ENCODE measurements at places on chromosomes 5 and 9.

- DNase-seq: no peak
These were observed 738 bp downstream of the FSTL4 start for GRCh38 chr5:133611357-133612248.

DNA sequence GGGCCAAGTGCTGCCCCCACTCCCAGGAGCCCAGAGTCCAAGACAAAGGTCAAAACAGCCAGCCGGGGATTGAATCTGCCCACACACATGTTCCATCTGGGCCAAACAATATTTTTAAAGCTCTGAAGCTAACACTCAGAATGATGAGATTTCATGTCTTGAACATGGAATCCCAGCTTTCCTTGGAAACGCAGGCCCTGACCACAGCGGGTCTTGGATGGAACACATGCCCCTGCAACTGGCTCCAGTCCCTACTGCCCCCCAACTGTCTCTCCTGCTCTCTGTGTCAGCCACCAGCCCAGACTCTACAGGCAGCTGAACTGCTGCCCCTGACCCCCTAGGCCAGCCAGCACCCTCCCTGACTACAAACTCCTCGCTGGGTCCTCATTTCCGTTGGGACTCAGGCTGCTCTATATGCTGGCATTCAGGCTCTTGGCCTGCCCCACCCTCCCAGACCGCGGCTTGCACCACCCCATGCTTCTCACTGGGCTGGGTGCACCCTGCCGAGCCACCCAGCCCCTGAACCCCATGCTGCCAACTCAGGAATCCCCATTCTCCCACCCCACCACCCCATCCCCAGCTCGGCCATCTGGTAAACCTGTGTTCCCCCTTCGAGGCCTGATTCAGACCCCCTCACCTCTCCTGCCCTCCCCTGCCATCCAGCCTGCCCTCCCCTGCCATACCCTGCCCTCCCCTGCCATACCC, 71.7 kb downstream of the ADAMTS2 start:
- no peak for DNase-seq

DNA sequence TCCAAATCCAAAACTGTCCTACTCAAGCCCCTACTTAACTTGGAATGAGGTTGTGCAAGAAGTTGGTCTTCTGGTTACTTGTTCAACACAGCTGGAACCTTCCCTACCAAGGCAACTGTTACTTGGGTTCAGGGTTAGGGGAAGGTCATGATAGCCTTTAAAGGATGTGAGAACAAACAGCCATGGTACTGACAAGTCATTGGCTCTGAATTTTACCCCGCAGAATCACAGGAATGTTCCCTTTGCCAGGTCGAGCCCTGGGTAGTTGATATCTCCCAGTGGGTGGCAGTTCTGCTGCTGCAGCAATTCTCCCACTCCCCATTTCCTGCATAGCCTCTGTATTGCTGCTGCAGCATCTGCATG, 396.1 kb upstream of the MPDZ start:
- no peak for DNase-seq

DNA sequence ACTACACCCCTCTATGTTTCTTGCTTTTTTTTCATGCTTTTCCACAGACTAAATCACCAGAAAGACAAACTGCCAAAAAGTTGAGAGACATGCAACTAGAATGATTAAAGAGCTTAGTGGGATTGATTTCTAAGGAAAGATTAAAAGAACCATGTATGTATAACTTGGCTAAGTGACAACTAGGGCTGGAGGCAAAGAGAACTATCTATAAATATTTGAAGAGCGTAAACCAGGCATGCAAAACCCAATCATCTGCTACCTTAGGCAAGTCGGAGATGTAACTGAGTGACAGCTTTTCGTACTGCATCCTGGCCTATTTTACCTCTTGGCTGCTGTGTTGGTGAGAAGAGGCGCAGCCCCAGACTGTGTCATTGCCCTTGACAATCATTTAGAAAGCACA, 121.0 kb upstream of the TLX3 start:
- DNase-seq: no peak

GRCh38 chr9:1938135-1938534, 77.0 kb upstream of the SMARCA2 start:
- DNase-seq: no peak

DNA sequence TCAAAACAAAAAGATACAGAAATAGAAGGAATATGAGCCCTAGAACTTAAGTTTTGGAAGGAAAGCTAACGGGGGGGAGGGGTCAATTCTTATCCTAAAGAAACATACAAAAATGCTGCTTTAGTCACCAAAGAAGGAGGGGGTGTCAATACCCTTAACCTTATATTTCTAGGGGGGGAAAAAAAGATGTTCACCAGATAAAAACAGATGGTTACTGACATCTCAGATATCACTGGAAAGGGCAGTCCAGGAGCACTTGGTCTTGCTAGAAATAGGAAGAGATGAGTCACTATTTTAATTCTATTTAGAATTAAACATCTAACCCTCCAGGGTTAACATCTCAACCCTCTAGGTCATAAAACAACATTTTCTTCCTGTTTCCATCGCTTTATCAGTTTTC, 1.7 kb downstream of the DIAPH1 start:
- no peak for DNase-seq

- no peak for DNase-seq
These were observed 70.3 kb downstream of the PHF2 start for GRCh38 chr9:93646640-93647178.

DNA sequence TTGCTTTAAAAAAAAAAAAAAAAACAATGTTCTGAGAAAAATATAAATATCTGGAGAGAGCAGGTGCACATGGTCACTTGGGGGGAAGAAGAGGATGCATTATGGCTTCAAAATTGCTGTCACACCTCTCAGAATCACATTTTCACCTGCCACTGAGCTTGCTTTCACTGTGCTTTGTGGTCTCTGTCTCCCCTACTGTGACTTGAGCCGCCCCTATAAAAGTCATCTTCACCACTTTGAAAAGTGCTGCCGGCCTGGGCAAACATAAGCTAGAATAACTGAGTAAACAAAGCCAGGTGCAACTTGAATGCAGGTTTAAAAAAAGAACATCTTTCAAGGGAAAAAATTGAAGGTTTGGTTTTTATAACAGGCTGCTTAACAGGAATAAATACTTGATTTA, 368.1 kb upstream of the GRIA1 start:
- no peak for DNase-seq

DNA sequence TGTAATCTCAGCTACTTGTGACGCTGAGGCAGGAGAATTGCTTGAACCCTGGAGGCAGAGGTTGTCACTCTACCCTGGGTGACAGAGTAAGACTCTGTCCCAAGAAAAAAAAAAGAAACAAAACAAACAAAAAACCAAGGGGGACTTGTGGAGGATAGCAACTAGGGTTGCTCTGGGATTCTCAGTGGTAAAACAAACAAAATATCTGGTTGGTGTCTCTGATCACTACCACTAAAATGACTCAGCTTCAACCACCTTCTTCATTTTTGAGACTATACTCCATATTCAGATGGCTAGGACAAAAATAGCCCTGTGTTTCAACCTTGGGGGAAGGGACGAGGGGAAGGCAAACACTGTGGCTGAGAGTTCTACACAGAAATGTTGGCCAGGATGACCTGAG, 110.3 kb downstream of the ARRDC3 start:
- DNase-seq: no peak

DNA sequence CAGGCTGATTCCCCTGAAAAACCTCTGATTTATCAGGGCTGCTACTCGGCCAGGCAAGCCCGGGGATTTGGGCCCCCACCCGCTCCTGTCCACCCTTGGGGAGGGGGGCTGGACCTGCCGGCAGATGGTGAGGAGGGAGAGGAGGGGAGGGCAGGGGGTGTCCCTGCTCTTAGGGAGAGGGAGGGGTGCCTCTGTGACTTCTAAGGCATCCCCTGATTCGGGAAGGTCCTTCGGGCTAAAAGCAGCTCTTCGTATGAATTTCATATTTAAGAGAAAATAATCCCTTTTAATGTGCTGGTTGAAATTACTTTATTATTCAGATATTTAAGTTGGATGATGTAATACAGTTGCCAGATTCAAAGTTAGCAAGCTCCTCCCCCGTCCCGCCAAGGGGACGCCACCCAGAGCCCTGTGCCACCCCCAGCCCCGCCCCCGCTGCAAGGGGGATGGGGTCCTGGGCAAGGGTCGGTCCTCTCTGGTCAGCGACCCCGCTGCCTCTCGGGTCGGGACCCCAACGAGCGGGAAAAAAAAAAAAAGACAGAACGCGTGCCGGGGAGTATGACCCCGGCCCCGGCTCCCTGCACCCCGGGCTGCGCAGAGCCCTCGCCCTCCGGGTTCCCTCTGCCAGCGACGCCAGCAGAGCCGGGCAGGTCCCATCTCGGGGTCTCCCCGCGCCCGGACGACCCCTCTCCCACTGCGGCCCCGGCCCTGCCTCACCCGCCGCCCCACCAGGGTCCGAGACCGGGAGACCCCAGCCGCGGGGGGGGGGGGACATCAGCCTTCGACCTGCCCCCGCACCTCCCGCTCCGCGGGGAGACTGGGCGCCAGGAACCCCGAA, 12.4 kb downstream of the LHX3 start:
- DNase-seq: no peak

DNA sequence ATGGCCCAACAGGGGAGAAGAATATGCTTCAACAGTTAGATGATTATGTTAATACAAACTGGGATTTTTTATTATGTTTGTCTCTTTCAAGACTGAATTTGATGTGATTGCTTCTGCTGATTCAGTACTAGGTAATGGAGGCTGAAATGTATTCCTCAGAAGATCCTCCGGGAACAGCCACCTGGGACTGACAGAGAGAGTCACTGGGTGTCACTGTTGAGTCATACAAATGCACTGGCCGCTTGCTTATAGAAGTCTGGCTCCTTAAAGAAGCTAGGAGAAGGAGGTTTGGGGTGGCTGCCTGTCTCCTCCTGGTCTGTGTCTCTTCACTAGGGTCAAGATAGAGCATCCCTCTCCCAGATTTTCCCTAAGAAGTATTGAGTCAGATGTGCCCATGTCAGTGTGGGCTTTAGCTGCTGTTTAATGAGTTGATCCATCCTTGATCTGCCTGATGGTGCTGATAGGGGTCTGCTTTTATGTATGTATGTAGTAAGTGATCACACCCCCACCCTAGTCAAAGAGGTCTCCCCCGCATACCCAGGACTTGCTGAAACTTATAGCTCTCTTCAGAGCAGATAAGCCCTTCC, 773.4 kb downstream of the BRINP1 start:
- DNase-seq: no peak

GRCh38 chr5:59133764-59134261, 550.9 kb downstream of the RAB3C start:
- DNase-seq: no peak

DNA sequence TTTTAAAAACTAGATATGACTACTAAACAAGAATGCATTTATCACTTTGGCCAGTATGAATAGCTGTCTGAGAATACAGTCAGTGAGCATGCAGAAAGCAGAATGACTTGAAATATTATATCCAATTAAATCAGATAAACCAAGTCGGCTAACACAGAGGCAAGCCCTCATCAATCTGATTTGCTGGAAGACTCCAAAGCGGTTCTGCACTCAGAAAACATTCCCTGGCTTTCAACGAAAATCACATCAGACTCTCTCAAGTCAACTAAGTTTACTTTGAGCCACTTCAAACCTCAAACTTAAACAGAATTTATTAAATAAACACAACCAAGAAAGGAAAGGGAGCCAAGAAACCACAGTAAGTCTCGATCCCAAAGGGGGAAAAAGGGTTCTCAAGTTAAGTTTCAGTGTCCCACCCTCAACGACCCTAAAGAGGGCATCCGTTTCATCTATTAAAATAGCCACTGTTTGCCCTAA, 1.4 kb downstream of the MYO10 start:
- DNase-seq: no peak

DNA sequence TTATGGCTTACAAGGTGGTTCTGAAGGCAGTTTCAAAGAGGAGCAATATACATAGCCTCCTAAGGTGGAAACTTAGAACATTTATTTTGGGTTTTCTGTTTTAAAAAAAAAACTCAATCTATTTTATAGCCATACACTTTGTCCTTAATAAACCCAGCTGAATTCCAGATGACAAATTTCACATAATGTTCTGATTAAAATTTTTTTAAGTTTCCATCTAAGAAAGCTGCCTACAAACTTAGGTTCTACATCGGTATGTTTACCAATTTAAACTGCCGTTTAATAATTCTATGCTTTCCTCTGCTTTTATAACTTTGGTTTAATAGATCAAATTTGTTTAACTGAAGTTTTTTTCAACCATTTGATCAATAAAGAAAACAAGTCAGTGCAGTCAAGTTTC, 12.5 kb downstream of the NR3C1 start:
- DNase-seq: no peak

GRCh38 chr9:80049096-80049782, 477.5 kb downstream of the TLE4 start:
- DNase-seq: no peak

Data from urinary bladder (tissue), 4 donors.